ENCODE measurements at places on chromosomes 12 and 14.

- DNase-seq, result no peak
Measured at GRCh38 chr12:2364631-2365051, 311.9 kb downstream of the CACNA1C start.

DNA sequence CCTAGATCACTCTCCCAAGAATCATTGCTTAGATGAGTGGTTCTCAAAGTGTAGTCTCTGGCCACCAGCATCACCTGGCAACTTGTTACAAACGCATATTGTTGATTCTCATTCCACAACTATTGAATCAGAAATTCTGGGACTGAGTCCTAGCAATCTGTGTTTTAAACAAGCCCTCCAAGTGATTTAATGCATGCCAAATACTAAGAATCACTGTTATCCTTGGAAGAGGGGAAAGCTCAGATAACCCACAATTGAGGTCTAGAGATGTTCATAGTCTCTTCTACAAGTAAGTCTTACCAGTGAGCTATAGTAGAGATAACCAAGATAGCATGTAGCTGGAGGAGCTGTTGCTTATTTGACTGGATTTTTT is 666.6 kb downstream of the DIO2 start:
- no peak for DNase-seq

GRCh38 chr14:72651081-72651480 is 242.8 kb downstream of the DPF3 start:
- DNase-seq, result no peak

DNA sequence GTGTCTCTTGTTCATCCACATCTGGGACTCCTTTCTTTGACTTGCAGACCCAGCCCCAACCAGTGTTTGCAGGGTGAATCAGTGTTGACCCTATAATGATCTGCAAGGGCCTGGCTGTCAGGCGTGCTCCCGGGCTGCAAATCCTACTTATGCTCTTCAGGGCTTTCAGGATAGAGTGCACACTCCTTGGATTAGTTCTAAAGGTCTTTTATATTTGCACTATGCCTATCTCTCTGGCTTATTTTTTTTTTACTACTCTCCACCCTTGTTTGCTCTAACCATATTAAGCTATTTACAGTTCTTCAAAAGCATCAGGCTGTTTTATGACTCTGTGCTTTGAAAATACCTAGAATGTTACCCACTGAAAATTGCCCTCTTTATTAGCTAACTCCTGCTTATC is 4.3 kb upstream of the PRICKLE1 start:
- no peak for DNase-seq

GRCh38 chr12:102638777-102639176 is 158.4 kb upstream of the IGF1 start:
- DNase-seq, result no peak

DNA sequence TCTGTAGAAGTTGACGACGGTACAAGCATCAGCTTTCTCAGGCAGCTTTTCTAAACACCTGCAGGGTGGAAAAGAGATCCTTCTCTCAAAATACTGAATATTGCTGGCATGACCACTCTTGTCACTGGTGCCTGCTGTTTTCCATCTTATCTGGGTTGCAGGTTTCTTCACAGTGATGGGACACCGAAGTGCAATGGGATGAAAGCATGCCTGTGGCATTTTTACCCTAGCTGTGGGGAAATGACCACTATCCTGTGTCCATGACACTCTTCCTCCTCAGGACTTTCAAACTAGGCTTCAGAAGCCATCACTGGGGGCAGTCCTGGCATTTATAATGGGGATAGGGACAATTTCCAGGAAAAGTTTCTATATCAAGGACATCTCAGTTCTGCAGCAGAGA is 98.5 kb downstream of the ETV6 start:
- no peak for DNase-seq
